ENCODE measurements at places on chromosomes 6 and 20.

- H3K4me1 ChIP-seq, result no peaks in the 10 kb centered on the region
- no peaks in the 10 kb centered on the region for H3K27me3 ChIP-seq
- no peak for DNase-seq
- no peak overlapping the region for H3K27ac ChIP-seq
- no peak overlapping the region for H3K4me3 ChIP-seq
- no peaks in the 10 kb centered on the region for H3K36me3 ChIP-seq
Observed at GRCh38 chr6:98975421-98975820, 27.7 kb upstream of the FBXL4 start.

- DNase-seq, result no peak
- peaks cover 3% of the 10 kb centered on the region for H3K4me1 ChIP-seq
- no peaks in the 10 kb centered on the region for H3K36me3 ChIP-seq
- H3K4me3 ChIP-seq, result no peak overlapping the region
- H3K27me3 ChIP-seq, result peaks cover 61% of the 10 kb centered on the region
- H3K27ac ChIP-seq, result no peak overlapping the region
Observed at GRCh38 chr6:159233365-159234101, 64.3 kb downstream of the FNDC1 start.

GRCh38 chr6:16136621-16137450, 8.0 kb downstream of the MYLIP start:
- H3K27ac ChIP-seq, result peak overlapping the region; percentile 60
- peaks cover 36% of the 10 kb centered on the region for H3K36me3 ChIP-seq
- H3K27me3 ChIP-seq, result no peaks in the 10 kb centered on the region

DNA sequence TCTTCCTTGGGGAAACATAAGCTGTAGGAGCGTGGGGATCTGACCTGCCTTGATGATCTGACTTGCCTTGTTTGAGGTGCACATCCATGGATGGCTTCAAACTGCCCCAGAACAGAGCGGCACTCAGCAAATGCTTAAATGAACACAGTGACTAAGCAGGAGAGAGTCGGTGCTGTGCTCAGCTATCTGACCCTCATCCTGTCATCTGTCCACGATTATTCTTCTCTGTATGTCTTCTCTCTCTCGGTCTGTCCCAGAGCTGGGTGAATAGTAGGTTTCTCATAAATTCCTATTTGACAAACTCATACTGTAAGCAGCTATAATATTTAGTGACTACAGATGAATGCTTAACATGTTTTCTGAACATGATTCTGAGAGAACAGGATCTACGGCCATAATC, 37.3 kb downstream of the TRAM2 start:
- H3K36me3 ChIP-seq, result peaks cover 11% of the 10 kb centered on the region
- no peak overlapping the region for H3K4me3 ChIP-seq

DNA sequence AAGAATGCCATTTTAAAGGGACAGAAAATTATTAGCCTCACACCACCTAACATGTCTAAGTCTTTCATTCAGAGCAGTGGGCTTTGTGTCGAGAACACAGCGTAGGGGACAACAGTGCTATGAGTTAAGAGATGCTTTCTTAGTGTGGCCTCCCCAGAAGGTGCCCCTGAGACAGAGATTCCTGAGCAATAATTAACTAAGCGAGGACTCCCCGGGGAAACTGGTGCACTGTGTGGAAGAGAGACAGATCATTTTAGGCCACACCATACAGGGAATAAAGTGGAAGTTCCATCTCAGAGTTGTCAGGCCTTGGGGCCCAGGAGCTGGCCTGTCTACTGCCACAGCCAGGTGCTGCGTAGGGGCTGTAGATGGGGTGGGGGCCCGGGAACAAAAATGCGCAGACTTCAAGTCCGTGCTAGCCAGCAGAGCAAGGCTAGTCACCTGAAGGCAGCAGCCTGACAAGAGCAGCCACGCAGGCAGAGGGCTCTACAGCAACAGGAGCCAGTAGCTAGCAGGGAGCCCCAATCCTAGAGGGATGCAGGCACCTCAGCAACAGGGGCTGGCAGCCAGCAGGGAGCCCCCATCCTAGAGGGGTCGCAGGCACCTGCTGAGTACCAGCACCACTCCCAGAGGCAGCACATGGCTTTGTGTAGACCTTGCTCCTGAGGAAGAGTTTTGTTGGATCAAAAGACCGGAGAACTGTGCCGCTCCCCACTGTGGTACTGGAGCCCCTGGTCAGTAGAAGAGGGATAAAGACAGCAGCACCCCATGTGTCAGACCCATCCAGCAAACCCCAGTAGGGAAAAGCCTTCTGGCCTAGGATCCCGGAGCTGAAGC, 63.0 kb upstream of the NXT1 start:
- H3K4me3 ChIP-seq, result no peak overlapping the region
- no peak overlapping the region for H3K27ac ChIP-seq
- H3K36me3 ChIP-seq, result no peaks in the 10 kb centered on the region
- peaks cover 19% of the 10 kb centered on the region for H3K27me3 ChIP-seq
- H3K4me1 ChIP-seq, result peaks cover 21% of the 10 kb centered on the region

GRCh38 chr20:41645372-41645771, 27.2 kb upstream of the CHD6 start:
- no peaks in the 10 kb centered on the region for H3K36me3 ChIP-seq
- DNase-seq, result no peak
- H3K4me1 ChIP-seq, result peaks cover 20% of the 10 kb centered on the region
- no peak overlapping the region for H3K27ac ChIP-seq

DNA sequence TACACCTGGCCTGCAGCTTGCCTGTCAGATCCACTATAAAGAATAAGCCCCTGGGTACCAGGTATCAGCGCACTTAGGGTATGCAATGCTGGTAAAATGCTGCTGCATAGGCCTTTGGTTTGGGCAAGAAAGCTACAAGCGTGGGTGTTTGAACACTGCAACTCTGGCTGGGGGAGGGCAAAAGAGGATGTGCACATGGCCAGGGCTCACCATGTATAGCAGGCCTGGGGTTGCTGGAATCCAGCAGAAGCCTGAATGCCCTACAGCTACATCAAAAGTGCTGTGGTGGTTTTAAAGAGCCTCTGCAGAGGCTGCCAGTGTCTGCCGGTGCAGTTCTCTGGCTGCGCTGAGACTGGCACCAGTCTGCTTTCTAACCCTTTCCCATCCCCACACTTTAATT, 51.7 kb downstream of the UQCC1 start:
- no peak overlapping the region for H3K27ac ChIP-seq
- H3K4me1 ChIP-seq, result no peaks in the 10 kb centered on the region
- DNase-seq, result no peak

DNA sequence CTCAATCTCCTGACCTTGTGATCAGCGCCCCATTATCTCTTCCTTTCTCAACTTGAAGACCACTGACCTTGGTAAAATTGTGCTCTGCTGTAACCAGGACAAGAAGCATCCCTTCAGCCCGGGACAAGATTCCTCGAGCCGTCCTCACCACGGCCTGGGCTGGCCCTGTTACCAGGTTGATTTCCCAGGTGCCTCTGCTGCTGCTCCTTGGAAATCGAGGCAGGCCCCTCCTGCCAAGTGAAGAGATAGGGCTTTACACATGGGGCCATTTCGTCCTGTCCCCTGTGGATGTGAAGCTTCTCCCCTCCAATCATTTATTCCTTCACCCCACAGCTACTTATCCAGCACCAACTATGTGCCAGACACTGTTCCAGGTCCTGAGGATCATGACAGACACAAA, 21.5 kb downstream of the RAB44 start:
- no peaks in the 10 kb centered on the region for H3K36me3 ChIP-seq
- peaks cover 3% of the 10 kb centered on the region for H3K4me1 ChIP-seq
- DNase-seq, result no peak

DNA sequence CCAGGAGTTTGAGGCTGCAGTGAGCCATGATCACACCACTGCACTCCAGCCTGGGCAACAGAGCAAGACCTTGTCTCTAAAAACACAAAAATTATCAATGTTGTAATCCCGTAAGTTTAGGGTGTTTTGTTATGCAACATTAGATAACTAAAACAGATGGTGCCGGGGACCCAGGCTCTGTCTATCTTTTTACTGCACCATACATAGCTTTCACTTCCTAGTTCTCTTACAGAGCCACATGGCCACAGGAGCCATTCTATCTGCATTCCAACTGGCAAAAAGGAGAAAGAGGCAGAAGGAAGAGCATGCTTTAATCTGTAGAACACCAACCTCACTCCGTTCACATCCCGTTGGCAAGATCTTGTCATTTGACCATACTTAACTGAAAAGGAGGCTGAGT, 5.4 kb upstream of the TCF15 start:
- H3K4me3 ChIP-seq, result no peak overlapping the region
- peaks cover 10% of the 10 kb centered on the region for H3K4me1 ChIP-seq
- H3K27ac ChIP-seq, result no peak overlapping the region

DNA sequence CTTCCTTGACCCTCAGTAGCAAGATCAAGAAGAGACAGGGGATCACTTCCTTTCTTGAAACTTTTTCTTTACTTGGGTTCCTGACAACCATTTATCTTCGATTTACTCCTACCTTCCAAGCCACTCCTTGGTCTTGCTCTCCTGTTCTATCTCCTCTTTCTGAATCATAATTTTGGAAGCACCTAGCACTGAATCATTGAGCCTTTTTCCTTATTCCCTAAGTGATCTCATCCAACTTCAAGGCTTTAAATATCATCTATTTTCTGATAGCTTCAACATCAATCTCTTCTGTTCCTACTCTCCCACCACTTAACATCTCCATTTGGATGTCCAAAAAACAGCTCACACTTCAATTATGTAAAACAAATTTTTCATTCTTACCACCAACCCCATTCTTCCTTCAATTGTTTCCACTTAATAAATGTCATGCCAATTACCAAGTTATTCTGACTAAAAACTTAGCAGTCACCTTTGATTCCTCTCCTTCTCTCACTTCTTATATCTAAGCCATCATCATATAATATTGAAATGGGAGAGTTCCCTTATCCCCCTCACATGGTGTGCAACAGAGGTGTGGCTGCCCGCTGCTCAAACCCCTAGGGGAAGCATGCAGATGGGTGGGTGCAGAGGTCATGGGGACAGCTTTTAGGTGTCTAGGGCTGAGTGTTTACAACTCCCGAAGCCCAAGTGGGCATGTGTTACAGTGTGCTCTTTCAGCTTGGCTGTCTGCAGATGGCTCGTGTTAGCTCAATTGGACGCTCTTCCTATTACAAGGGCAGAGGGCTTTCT, 23.4 kb upstream of the TRDN start:
- no peak overlapping the region for H3K27ac ChIP-seq
- H3K4me3 ChIP-seq, result no peak overlapping the region
- no peaks in the 10 kb centered on the region for H3K4me1 ChIP-seq

GRCh38 chr6:41939176-41939847, 2.3 kb downstream of the CCND3 start:
- peak overlapping the region; percentile 97 for H3K27ac ChIP-seq
- H3K36me3 ChIP-seq, result peaks cover 11% of the 10 kb centered on the region
- peak overlapping the region; percentile 98 for H3K4me3 ChIP-seq
- DNase-seq, result no peak
- no peaks in the 10 kb centered on the region for H3K27me3 ChIP-seq

GRCh38 chr20:58909585-58909984, 57.1 kb downstream of the GNAS start:
- H3K4me3 ChIP-seq, result no peak overlapping the region
- H3K27me3 ChIP-seq, result no peaks in the 10 kb centered on the region
- peaks cover 64% of the 10 kb centered on the region for H3K36me3 ChIP-seq
- peak overlapping the region; percentile 29 for H3K27ac ChIP-seq

- H3K27ac ChIP-seq, result no peak overlapping the region
- H3K27me3 ChIP-seq, result no peaks in the 10 kb centered on the region
- no peak for DNase-seq
- H3K4me1 ChIP-seq, result peaks cover 23% of the 10 kb centered on the region
- H3K4me3 ChIP-seq, result no peak overlapping the region
Observed at GRCh38 chr6:134247231-134247833, 70.6 kb downstream of the SGK1 start.

DNA sequence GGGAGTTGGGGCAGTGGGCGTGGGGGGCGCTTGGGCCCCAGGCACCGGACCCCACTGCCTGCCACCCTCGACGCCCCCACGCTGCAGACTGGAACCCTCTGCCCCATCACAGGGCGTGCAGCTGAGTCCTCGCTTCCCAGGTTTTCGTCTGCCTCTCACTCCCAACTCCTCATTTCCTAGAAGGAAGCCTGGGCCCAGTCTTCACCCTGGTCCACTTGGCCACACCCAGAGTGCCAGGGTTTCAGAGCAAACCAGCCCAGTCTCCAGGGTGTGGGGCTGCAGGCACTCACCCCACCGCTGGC, 30.3 kb downstream of the FRMD1 start:
- H3K4me1 ChIP-seq, result no peaks in the 10 kb centered on the region
- DNase-seq, result no peak
- H3K27me3 ChIP-seq, result no peaks in the 10 kb centered on the region
- no peak overlapping the region for H3K4me3 ChIP-seq
- no peaks in the 10 kb centered on the region for H3K36me3 ChIP-seq
- H3K27ac ChIP-seq, result no peak overlapping the region

- H3K4me1 ChIP-seq, result no peaks in the 10 kb centered on the region
- H3K4me3 ChIP-seq, result no peak overlapping the region
- no peak for DNase-seq
- H3K27me3 ChIP-seq, result no peaks in the 10 kb centered on the region
Observed at GRCh38 chr6:63744810-63745209, 109.2 kb downstream of the PHF3 start.

- peak overlapping the region; percentile 3 for H3K27ac ChIP-seq
- no peaks in the 10 kb centered on the region for H3K36me3 ChIP-seq
- no peaks in the 10 kb centered on the region for H3K27me3 ChIP-seq
- peaks cover 38% of the 10 kb centered on the region for H3K4me1 ChIP-seq
- H3K4me3 ChIP-seq, result peak overlapping the region; percentile 82
- DNase-seq, result no peak
Observed at GRCh38 chr6:163418311-163419029, 4.0 kb downstream of the QKI start.

DNA sequence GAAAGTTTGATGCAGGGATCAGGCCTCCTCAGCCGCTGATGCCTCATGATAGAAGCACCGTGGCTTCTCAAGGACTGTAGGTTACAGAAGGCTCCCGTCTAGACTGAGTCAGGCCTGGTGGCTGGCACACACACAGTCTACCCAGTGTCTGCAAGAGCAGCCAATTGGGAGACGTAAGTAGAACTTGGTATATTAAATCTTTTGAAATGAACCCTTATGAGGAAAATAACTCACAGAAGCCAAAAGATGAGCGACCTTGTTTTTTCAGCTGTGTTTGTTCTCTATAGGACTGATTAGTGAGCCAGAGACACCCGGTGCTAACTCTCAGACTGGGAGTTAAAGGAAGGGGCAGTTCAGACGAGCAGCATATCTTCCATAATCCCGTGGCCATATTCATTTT, 5.9 kb upstream of the PDE10A start:
- H3K4me3 ChIP-seq, result no peak overlapping the region
- peaks cover 84% of the 10 kb centered on the region for H3K27me3 ChIP-seq
- DNase-seq, result peak; percentile 16
- peaks cover 13% of the 10 kb centered on the region for H3K4me1 ChIP-seq
- no peaks in the 10 kb centered on the region for H3K36me3 ChIP-seq

GRCh38 chr20:24206995-24207394, 218.4 kb upstream of the GGTLC1 start:
- H3K27ac ChIP-seq, result no peak overlapping the region
- peaks cover 9% of the 10 kb centered on the region for H3K4me1 ChIP-seq
- DNase-seq, result no peak

DNA sequence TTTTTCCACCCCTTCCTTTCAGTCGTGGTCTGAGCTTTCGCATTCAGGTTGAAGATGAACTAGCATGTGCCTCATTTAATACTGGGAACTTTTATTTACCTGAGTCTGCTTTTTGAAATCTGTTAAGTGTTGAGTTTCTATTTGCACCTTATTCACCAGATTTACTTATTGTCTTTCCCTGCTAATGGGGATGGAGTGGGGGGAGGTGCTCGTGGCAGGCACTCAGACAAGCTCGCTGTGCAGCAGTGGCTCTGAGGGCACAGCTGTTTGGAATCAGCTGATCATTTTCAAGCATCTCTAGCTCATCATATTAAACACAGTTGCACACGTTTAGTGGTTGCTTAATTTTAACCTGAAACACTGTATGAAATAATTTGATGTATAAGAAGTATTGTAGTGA, 35.6 kb downstream of the UTRN start:
- H3K27me3 ChIP-seq, result no peaks in the 10 kb centered on the region
- peaks cover 24% of the 10 kb centered on the region for H3K4me1 ChIP-seq
- peak overlapping the region; percentile 62 for H3K27ac ChIP-seq
- DNase-seq, result no peak
